NCI-H526 treated with DMSO at 0.1 percent for 48 hours (cell line): ENCODE measurements at places on chromosomes 4 and X.

DNA sequence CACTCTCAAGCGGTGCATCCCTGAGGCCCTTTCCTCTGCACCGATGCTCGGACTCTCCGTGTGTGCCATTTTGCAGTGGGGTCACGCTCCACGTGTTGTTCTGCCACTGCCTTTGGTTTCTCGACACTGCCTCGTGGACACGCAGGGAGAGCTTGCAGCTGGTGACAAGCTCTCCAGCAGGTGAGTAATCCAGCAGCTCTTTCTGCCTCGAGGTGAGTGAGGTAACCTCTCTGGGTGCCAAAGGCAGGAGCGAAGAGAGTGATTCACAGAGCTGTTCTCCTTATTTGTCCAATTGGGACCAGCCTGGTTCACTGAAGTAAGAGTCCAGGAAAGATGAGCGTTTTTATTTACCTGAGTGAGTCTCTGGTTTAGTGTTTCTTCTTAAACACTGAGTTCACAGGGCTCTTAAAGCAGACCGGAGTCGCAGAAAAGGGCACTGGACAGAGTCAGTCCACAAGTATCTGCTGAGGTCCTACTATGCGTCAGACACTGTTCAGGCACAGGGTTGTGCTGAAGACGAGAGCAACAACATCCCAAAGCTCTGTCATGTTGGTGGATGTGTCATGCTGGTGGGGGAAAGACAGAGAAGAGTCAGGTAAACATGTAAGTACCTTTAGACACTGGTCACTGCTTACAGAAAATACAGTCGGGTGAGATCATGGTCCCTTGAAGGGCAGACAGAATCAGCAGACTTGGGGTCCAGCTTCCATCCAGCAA, 61.8 kb downstream of the FHDC1 start:
- no peak for DNase-seq

- no peak for DNase-seq
These were observed 23.9 kb downstream of the SORBS2 start for GRCh38 chr4:185787926-185788679.

- no peak for DNase-seq
These were observed 319.5 kb upstream of the NOCT start for GRCh38 chr4:138696058-138696457.

DNA sequence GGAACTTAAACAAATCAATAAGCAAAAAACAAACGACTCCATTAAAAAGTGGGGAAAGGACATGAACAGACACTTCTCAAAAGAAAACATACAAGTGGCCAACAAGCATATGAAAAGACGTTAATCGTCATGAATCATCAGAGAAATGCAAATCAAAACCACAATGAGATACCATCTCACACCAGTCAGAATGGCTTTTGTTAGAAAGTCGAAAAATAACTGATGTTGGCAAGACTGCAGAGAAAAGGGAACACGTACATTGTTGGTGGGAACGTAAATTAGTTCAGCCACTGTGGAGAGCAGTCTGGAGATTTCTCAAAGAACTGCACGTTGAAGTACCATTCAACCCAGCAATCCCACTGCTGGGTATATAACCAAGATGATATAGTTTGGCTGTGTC, 23.7 kb downstream of the NEUROG2 start:
- DNase-seq: no peak

GRCh38 chr4:155234206-155234605, 25.8 kb downstream of the NPY2R start:
- DNase-seq: no peak

GRCh38 chr4:85777908-85778631, 303.1 kb downstream of the ARHGAP24 start:
- DNase-seq: no peak

GRCh38 chrX:16148896-16149295, 18.4 kb upstream of the MAGEB17 start:
- no peak for DNase-seq

- DNase-seq: no peak
These were observed 26.9 kb downstream of the CRLF2 start for GRCh38 chrX:1185561-1185960.

DNA sequence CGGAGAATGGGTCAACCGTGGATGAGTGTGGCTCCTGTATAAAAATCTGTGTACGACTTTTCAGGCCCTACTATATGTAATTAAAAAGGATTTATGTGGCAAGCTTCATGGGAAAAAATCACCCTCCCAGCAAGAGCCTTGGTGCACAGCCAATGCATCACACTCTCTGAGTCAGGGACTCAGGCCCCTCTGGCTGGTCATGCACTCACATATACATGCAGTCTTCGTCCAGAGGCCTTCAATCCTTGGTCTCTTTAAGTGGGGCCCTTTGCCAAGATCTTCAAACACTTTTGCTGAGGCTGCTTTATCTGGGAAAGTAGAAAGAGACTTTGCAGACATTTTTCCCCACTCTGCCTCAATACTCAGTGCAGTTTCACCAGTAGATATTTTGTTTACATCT, 311.4 kb upstream of the FSTL5 start:
- DNase-seq: no peak

GRCh38 chr4:84503495-84504437, 4.7 kb upstream of the NKX6-1 start:
- peak; percentile 24 for DNase-seq

DNA sequence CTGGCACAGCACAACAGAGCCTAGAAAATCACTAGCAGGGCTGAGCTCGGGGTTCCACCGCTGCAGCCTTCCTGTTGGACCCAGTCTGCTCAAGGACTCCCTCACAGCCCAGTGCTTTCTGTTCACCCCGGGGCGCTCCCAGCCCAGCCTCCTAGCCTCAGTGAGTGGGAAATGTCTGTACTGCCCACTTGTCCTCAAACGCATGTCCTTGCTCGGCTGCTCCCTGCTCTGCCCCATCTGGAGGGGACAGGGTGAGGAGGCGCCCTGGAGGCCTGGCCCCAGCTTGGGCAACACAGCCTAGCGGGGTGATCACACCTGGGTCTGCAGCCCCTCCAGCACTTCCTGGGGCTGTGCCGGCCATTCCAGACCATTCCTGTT, 11.9 kb upstream of the CCNQ start:
- no peak for DNase-seq

DNA sequence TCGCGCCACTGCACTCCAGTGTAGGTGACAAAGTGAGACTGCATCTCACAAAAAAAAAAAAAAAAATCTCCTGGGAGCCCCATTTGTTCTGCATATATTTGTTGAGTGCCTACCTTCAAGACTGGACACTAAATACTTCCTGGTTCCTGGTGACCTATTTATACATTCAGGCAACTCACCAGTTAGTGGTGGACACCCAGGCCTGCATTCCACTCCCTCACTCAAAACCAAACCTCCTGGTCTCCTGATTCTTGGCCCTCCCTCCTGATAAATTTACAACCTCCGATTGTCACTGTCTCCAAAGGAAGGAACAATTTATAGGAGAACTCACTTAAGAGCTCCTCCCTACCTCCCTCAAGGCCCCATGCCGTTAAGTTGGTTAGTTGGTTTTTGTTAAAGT, 3.1 kb downstream of the SYAP1 start:
- no peak for DNase-seq

DNA sequence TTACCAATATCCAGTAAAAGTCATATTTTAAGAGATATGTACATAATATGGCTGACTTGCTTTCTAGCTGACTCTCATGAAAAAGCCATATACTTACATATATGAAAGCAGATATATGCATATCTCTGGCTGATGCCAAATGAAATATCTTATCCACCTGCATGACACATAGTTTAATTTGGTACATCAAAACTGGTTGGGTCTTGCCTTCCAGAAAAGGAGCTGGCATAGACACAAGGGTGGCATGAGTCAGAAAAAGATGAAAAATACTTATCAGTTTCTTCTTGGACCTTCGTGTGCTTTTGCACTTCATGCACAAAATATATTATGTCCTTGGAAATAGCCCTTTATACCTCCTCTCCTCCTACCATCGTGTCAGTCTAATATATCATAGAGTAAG, 32.1 kb downstream of the TIGD4 start:
- no peak for DNase-seq

- DNase-seq: no peak
These were observed 496.0 kb upstream of the AGA start for GRCh38 chr4:177938226-177938625.

DNA sequence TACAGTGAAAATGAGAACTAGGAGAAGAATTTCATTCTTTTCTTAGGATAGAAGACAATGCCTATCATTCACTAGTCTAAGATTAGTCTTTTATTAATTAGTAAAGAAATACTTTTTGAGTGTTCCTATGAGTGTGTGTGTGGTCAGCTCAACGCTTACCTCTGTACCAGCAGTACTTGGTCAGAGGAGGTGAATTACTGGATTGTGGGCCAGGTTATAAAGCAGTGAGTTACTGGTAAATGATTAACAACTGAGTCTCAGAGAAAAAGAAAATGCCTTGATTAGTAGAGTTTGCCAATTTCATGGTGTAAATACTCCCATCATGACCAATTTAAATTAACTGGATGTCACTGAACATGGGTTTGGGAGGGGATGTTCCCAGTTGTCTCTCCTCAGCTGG, 444.6 kb downstream of the STIM2 start:
- DNase-seq: no peak

- DNase-seq: no peak
These were observed 309.9 kb downstream of the SPOCK3 start for GRCh38 chr4:166924424-166924823.

DNA sequence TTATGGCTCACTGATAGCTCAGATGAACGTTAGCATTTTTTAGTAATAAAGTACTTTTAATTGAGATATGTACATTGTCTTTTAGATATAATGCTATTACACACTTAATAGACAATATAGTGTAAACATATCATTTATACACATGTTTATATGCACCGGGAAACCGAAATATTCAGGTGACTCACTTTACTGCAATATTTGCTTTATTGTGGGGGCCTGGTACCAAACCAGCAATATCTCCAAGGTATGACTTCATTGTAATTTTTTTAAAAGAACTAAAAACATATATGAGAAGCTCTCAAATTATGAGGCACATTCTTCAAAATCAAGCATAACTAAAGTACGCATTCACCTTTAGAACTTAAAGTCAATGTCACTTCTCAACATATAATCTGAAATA, 231.2 kb upstream of the SLC7A11 start:
- DNase-seq: no peak

- no peak for DNase-seq
These were observed 18.8 kb downstream of the PPP4R3C start for GRCh38 chrX:27444093-27444908.

DNA sequence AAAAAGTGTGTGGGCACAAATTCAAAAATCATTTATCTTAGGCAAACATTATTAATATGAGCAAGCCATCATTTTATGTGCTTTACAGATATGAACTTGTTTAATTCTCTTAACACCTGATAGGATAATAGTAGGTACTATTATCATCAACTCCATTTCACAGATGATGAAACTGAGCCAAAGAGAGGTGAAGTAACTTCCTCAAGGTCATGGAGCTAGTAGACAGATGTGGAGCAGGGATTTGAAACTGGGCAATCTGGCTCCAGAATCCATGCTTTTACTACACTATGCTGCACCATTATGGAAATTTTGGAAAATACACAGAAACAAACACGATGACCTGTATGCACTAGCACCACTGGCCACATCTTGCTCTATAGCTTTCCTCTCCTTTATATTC, 1.0 kb upstream of the PIN4 start:
- DNase-seq: no peak
